ENCODE measurements at places on chromosomes 16 and 17.

DNA sequence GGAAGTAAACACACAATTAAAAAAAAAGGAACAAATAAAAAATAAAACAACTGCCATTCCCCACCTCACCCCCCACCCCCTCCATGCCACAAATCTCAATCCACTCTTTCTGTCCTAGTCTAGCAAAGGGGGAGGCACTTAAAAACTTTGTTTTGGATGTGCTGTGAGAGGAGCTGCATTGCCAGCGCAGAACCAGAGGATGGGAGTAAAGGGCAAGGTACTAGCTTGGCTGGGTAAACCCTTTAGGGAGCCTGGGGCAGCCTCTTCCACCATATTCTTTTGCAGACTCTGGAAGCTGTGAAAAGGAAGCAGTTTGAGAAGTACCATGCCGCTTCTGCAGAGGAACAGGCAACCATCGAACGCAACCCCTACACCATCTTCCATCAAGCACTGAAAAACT is 1.4 kb downstream of the MRPS7 start:
- no peak for DNase-seq

GRCh38 chr16:81650982-81651562 is 128.0 kb upstream of the PLCG2 start:
- peak; percentile 91 for DNase-seq

DNA sequence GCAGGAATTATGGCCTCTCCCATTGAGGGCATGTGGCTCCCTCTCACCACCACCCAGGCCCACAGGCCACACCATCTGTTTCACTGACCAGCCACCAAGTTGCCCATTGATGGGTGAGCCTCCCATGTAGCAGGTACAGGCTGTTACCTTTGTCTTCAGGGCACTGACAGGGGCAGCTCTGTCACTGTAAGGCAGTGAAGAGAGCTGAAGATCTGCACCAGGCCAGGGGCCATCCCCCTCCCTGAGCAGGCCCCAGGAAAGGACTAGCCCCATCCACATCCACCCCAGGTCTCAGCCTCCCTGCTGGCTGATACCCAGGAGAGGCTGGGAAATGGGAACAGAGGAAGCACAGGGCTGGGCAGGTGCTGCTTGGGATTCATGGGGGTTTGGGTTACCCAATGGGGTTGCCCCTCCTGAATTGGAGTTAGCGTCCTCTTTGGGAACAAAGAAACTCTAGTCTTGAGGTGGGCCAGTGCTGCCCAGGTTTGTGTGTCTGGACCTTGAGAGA is 1691.4 kb downstream of the TP53TG3F start:
- no peak for DNase-seq

- DNase-seq: no peak
Measured at GRCh38 chr17:19955099-19955498, 22.5 kb downstream of the AKAP10 start.

- peak; percentile 79 for DNase-seq
Measured at GRCh38 chr17:55845385-55845784, 94.5 kb downstream of the PCTP start.

DNA sequence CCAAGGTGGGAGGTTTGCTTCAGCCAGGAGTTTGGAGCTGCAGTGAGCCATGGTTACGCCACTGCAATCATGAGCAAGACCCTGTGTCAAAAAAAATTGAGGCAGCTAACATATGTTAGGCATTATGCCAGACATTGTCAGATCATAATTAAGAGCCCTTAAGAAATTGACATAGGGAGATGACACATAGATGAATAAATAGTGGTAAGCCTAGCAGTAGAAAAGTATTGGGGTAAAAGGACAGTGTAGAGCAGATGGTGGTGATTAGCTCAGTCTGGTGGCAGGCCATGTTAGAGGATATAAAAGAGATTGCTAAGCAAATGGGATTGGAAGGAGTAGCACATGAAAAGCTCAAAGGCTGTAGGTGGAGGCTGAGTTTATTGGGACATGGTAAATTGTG is 22.6 kb downstream of the SRCAP start:
- DNase-seq: no peak

Measured in right forelimb (tissue), 1 donor.